Neural crest cell (in vitro differentiated cells): ENCODE measurements at places on chromosomes 12 and 14. TPM values are rescaled to one million over a fixed set of nuclear protein-coding genes. Genes with fewer than 3 reads are reported as not detected.

DNA sequence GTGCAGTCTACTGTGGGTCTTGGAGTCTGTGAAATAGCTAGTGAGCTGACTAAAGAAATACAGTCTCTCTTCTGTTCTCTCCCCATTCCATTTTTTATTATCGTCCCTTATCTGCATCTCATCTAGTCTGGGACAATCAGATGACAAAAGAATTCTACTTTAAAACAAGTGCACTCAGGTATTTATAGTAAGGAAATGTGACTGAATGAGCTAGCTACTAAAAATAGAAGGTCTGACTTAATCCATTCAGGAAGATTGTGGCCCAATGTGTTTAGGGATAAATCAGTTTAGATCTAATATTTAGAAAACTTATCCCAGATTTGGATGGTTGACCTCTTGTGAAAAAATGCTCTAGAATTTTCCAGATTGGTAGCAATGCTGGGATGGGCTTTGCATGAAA lies 126.8 kb upstream of the NRXN3 start:
- DNase-seq = no peak

The SAMD15 gene
- total RNA-seq = 4.3 and 7.8 TPM in 2 replicates

The FOXJ2 gene
- total RNA-seq = 14.1 and 15.4 TPM in 2 replicates

GRCh38 chr14:75527449-75528163 lies 5.3 kb downstream of the BATF start:
- DNase-seq = no peak

DNA sequence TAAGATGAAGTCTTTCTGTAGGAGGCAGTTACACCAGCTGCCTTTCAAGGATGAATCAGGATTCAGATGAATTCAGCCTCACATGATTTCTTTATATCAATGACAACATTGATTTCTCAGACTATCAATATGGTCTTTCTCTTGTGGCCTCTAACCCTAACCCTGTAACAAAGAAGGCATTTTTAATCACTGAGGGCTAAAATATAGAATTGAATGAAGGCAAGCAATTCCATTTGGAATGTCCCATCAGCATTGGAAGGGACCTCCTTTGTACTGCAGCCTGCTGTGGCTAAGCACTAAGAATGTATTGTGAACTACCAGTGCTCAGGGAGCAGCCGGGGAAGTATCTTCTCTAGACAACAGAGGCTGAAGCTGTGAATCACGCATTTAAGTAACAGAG lies 90.6 kb upstream of the FRMD6 start:
- DNase-seq = no peak

The VWF gene
- total RNA-seq = 0.02 and 0.21 TPM in 2 replicates

DNA sequence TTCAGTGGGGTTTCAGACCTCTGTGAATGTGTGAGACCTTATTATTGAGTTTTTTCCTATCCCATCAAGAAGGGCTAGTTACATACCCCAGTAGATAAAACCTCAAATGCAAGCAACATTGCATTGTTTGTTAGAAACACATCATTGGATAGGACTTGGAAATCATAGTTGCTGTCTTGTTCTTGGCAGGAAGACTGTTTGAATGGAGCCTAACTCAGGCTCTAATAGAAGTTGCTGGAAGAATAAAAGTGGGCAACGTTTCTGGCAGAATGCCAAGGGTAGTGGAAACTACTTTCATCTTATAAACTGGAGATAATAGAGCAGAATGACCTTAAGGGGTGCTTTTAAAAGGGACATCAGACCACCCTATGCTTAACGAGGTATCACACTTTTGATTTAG lies 9.9 kb upstream of the PTHLH start:
- no peak for DNase-seq

GRCh38 chr12:40745386-40745785 lies 53.1 kb downstream of the CNTN1 start:
- DNase-seq = no peak

GRCh38 chr12:66149702-66150398 lies 19.3 kb upstream of the LLPH start:
- DNase-seq = no peak
